Stimulated activated naive B cell treated with anti-CD40 and anti-IgM and Interleukin-4, amounts not matched to agents 10 μg/mL and 1 μg/mL and 100 μg/mL, for 72 hours (primary cell): ENCODE measurements at places on chromosomes 4 and X.

- no peak for DNase-seq
These were observed 22.3 kb downstream of the COL4A6 start for GRCh38 chrX:108415891-108416290.

DNA sequence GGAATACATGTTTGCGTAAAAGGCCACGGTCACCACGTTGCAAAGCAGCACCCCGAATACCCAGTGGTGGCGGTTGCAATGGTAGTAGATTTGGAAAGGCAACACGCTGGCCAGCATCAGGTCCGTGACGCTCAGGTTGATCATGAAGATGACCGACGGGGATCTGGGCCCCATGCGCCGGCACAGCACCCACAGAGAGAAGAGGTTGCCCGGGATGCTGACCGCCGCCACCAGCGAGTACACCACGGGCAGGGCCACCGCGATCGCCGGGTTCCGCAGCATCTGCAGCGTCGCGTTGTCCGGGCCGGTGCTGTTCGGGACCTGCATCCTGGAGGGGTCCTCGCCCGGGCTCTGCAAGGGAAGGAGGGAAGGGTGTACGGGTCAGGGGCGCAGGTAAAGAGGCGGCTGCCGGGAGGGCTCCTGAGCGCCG lies 13.5 kb upstream of the ASMTL start:
- DNase-seq, result no peak

DNA sequence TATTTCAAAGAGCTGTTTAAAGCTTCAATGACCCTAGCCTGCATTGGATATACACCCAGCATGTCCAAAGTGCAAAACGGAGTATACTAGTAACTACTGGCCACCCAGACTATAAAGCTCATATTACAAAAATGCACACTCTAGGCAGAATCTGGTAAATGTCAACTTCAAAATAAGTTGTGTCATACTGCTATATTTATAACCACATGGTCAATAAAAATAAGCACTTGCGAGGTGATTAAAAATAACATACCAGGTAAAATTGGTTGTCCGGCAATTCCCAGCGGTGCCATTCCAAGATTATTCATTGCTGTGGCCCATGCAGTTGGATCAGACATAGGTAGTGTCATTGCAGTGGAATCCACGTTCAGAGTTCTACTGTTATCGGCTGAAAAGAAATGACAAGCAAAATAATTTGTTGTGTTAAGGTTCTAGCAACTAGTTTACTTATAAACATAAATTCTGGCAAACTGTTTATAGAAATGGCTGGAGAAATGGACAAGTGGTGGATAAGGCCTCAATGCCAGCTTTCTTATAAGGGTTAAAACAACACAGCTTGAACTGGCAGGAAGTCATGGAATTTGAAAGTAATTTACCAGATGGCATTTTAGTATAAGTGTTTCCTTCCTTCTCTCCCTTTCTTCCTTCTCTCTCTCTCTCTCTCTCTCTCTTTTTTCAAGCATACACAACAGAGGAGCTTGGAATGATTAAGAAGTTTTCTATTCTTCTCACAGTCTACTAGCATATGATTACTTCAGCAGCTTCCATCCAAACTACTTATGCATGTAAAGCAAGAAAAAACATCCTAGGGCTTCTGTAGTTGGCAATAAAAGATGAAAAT lies 199.9 kb downstream of the ENOX2 start:
- no peak for DNase-seq

GRCh38 chrX:28010875-28011274 lies 29.6 kb upstream of the DCAF8L1 start:
- no peak for DNase-seq

- DNase-seq, result no peak
These were observed 207.9 kb upstream of the KLF3 start for GRCh38 chr4:38456096-38456495.

DNA sequence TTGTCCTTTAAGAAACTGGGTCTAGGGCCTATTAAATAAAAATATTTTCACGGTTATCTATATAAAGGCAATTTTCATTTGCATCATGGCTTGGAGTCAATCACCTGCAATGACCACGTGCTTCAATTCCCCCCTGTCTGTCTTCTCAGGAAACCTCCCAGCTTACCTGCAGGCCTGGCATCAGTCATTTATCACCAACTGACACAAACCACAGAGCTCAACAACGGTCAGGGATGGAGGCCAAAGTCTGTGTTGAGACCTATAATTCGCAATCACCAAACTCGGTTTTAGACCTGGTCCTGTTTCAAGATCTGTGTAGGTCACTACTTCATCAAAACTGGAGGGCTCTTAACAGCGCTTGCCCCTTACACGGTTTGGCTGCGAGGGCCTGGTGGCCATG lies 1.9 kb downstream of the SLC9A7 start:
- no peak for DNase-seq

DNA sequence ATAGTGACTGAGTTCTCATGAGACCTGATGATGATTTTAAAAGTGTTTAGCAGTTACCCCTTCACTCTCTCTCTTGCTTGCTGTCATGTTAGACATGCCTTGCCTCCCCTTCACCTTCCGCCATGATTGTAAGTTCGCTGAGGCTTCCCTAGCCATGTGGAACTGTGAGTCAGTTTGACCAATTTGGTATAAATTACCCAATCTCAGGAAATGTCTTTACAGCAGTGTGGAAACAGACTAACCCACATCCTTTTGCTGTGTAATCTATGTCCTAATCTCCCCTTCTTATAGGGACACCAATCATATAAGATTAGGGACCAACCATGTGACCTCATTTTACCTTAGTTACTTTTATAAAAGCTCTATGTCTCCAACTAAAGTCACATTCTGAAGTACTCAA lies 677.8 kb downstream of the ADGRL3 start:
- no peak for DNase-seq

DNA sequence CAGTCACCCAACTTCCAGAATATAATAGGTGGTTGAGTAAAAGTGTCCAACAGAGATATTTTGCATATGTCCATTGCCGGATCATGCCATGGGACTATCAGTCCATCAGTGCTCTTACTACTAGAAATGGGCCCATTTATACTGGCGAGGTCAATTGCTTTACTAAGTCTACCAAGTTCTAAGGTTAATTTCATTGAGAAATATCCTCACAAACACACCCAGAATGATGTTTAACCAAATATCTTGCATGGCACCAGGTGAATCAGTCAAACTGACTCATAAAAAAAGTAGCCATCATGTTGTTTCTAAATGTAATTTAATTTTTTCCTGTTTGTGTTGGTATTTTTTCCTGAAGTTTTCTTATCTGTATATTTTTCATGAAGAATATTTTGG lies 1217.0 kb downstream of the RAPGEF2 start:
- DNase-seq, result no peak

DNA sequence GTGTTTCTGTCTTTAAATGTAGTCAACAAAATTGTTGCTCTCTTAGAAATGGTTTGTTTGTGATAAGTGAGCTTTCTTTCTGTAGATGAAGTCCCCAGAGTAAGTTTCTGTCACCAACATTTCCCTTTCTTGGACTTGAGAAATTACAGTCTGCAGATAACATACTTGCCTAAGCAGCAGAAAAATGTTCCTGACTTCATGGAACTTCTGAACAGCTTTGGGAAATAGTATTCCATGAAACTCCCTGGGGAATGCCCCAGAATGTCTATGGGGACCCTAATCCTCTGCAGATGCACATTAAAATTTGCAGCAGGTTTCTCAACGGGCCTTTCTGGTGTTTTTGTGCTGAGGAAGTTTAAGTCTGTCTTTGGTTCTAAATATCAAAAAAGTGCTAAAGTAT lies 38.6 kb upstream of the NEIL3 start:
- no peak for DNase-seq

DNA sequence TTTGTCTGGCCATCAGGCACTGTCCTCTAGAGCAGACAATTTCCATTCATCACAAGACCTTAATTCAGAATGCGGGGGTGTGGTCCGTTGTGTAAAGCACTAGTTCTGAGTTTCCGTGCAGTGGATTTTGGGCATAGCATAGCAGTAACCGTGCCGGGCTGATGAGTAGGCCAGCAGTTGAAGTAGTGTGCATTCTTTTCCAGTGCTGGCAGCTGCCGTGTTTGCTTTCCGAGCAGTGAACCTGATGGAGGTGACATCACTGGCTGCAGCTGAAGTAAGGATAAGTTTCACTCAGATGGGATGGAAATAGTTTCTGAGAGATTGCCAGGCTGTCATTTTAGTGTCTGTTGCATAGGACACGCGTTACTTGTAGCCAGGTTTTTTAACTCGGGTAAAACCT lies 107.0 kb upstream of the STIM2 start:
- DNase-seq, result no peak
